ENCODE measurements at places on chromosomes 11 and 22. TPM values are rescaled to one million over a fixed set of nuclear protein-coding genes. Genes with fewer than 3 reads are reported as not detected.
A peak's percentile ranks its signal among the peaks of the same experiment; 100 is the strongest.

- DNase-seq: no peak
These were observed 108.4 kb downstream of the MED15 start for GRCh38 chr22:20615533-20616450.

The ZNF214 gene
- 1.9 TPM for total RNA-seq

GRCh38 chr11:71164186-71164585, 88.2 kb downstream of the SHANK2 start:
- DNase-seq: no peak

DNA sequence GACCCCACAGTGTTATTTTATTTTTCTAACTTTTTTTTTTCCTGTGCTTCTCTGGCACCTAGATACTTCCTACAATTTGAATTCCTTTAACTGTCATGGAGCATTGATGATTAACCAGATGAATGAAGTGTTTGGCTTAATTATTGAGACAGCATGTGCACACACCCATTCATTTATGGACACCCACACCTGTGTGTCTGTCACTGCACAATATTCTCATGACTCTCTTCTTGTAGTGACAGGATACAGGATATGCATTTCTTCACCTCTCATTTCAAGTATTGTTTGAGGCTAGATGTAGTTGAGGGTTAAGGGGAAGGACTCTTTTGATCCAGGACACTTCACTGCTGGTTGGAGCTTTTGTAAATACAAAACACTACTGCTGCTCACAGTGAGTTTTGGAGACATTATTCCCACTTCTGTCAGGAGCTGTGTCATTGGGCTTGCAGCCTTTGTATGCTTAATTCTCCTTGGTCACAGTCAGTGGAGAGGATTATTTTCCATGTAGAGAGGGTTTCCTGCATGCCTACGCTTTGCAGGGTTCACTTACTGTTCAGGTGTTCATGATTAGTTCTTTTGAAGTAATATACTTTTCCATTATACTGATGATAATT, 33.5 kb downstream of the SPECC1L start:
- DNase-seq: no peak

- DNase-seq: peak; percentile 31
These were observed 37.2 kb upstream of the ACER3 start for GRCh38 chr11:76823481-76824028.

DNA sequence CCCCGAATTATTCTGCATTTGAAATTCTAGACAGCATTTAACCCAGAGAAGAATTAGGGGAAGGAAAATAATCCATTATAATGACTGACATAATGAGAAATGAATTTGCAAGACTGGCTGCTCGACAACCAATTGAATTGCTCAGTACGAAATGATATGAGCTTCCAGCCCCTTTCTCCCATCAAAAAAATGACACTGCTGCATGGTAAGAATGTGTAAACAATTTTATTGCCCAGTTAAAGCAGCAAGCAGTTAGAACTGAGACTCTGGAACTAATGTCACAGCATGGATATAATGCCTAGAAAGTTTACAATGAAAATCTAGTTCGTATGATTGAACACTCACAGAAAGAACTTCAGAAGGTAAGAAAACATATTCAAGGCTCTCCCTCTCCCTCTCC, 24.7 kb upstream of the PCF11 start:
- DNase-seq: no peak

DNA sequence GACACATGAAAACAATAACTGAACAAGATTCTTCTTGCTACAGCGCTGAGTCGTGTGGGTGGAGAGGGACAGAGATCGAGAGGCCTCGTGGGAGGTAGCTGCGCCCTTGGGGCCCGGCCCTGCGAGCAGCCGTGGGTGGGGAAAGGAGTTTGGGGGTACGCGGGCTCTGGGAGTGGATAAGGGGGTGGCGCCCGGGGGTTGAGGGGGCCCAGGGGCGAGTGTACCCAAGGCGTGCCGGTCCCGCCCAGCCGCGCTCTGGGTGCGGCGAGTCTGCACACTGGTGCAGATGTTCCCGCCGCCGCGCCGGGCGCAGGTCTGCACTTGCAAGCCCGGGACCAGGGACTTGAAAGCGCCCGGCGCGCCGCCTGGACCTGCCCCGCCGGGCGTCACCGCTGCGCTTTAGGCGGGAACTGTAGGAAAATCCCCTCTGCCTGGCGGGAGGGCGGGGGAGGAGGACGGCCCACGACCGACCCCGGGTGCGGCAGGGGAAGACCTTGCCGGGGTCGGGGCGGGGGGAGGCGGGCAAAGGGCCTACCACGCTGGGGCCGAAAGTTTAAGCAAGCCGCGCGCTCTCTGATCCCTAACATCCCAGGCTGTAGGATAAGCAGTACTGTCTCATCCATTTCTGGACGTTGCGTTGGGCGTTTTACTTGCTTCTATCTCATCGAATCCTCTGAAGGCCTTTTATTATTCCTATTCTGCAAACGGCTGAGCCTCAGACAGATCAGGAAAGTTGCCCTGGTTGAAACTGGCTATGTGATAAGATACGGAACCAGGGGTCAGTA, 1.4 kb upstream of the KREMEN1 start:
- DNase-seq: peak; percentile 71

The TYR gene
- not detected for total RNA-seq

DNA sequence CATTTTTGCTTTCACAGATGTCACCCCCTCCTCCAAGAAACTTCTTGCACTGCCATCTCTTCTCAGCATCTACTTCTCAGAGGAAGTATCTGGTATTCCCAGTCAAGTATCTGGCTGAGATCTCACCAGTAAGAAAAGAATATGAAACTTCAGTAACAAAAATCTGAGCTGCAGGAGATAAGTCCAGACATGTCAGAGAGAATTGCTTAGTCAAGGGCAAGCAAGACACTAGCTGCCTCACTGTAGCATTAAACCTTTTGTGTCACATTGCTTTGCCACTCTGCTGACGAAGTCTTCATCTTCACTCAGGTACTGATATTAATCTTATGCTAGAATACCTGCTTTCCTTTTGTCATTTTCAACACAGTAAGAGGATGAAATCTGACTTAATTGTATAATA, 70.6 kb upstream of the ZC3H12C start:
- no peak for DNase-seq

GRCh38 chr11:64044730-64045393, 9.1 kb downstream of the FLRT1 start:
- peak; percentile 10 for DNase-seq

DNA sequence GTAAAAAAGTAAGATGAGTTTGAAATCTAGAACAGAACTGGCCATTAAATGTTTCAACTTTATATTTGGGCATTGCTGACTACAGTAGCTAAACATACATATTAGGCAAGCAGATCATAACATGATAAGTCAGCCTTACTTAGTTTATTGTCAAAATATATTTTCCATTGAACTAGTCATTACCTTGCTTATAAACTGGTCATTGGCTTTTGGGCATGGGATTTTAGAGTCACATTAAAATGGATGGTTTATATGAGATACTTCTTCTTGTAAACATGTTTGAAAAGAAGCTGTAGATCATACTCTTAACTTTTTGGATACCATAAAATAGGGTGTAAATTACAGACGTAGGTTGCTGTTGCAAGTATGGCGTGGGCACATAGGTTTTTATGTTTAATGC, 2.7 kb downstream of the HIPK3 start:
- no peak for DNase-seq

DNA sequence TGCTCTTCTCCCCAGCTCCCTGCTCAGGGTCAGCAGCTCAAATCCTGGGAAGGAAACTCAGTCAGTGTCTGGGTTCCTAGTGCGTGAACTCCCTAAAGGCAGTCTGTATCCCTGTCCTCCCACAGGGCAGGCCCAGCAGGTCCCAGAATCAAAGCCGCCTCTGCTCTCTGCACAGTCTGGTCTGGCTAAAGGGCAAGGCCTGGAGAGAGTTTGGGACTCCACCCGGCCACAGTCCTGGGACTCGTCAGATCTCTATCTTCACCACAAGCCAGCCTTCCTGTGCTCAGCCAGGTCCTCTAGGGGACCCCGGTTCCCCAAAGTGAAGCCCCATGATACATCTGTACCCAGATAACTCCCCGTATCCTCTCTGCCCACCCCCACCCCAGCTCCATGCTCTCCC, 56.2 kb upstream of the CSNK2A3 start:
- DNase-seq: no peak

DNA sequence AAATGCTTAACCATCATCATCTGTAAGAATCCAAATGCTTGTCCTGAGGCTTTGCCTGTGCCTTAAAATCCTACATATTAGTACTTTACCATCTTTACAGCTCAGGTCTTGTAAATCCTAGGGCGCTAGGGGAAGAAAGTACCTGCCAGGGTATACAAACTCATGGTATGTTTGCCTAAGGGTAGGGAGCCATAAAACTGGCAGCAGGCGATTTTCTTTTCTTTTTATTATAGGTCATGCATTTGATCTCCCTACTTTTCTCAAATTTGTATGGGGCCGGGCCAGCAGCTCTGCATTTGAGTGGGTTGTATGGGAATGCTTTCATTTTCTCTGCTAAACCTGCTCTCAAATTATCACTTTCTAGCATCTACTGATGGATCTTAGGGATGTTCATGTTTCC, 24.0 kb upstream of the ZBED5 start:
- no peak for DNase-seq

GRCh38 chr11:92259861-92260260, 35.2 kb downstream of the FAT3 start:
- no peak for DNase-seq

- DNase-seq: peak; percentile 42
These were observed 28.6 kb upstream of the OR10G7 start for GRCh38 chr11:124069429-124070401.

GRCh38 chr11:93741882-93742226, 382 bp downstream of the C11orf54 start:
- DNase-seq: peak; percentile 95

DNA sequence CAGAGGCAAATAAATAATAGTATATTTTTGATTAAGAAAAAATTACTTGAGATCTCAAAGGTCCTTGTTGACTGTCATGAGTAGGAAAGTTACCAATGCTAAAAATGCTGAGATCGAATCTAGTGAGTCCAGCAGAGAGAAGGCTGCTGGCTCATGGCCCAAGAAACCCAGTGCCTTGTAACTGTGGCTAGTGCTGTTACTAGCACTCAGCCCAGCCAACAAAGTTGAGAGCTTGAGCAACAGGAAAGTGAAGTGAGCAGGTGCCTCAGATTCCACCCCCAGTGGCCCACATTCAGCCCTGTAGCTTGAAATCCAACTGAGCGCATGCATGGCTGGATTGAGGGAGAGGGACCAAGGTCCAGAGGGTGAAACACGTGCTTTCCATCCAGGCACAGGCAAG, 398.2 kb downstream of the SHANK2 start:
- DNase-seq: no peak

The MUC5B gene
- not detected for total RNA-seq

DNA sequence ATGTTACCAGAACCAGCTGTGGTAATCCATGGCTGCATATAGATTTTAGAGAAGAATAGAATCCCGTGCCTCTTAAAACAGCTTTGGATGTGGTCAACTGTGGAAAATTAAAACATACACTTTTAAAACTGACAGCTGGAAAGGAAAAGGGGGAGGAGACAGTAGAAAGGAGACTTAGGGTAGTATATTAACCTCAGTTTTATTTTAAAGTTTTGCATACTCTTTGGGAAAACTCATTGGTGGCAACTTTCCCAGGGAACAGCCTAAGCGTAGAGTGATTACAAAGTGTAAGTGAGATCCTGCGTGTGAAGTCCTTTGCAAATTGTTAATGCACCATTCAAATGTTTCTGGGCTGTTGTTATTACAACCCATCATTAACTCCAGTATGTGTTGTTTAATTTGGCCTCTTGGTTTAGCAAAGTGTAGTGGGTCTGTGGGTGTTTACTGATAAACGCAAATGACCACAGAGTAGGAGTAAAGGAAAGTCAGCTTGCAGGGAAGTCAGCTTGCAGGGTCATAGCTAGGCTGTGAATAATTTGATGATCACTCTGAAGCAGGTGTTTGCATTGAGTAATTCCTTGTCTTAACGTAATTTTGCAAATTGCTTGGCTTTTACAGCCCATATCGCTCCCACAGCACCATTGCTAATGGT, 88.0 kb upstream of the DBX1 start:
- no peak for DNase-seq

- no peak for DNase-seq
These were observed 127.5 kb downstream of the PKNOX2 start for GRCh38 chr11:125292100-125292499.

GRCh38 chr11:68367252-68367651, 54.9 kb downstream of the LRP5 start:
- no peak for DNase-seq
